Stomach (tissue), 19 donors: ENCODE measurements at places on chromosomes 16 and 17. TPM values are rescaled to one million over a fixed set of nuclear protein-coding genes. Genes with fewer than 3 reads are reported as not detected.
A peak's percentile ranks its signal among the peaks of the same experiment; 100 is the strongest.

DNA sequence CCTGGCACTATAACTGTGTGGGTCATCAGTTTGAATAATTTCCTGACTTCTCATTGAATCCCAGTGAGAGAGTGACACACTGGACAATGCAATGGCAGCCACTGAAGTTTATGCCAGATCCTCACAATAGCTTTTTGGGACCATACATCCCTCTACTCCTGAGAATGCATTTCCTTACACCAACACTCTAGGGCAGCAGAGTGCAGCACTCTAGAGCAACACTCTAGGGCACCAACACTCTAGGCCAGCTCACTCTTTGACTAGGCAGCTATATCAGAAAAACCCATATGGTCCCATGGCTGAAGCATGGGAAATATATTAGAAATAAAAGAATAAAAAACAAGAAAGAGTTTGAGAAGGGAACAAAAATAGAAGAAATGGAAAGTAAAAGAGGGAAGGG lies 309.2 kb downstream of the MAP2K6 start:
- H3K4me3 ChIP-seq = no peak overlapping the region
- H3K27me3 ChIP-seq = no peaks in the 10 kb centered on the region
- no peak overlapping the region for H3K27ac ChIP-seq
- no peak for DNase-seq

DNA sequence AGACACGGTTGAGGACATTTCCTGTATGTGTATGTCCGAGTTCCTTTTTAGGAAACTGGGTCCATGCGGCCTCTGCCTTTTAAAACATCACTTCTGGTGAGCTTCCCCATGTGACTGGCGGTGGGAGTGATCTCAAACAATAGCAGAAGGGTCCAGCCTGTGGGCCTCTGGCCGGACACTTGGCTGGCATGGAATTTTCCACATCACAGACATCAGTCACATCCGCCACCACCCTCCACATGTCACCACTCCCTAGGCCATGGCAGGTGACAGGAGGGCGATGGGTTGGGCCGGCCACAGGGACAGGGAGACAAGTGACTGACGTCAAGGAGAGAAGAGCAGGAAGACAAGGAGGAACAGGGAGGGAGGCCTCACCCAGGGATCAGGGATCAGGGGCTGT lies 83.7 kb downstream of the DNAH17 start:
- no peak for DNase-seq
- no peaks in the 10 kb centered on the region for H3K27me3 ChIP-seq
- H3K36me3 ChIP-seq = no peaks in the 10 kb centered on the region
- H3K4me1 ChIP-seq = no peaks in the 10 kb centered on the region

- H3K36me3 ChIP-seq = no peaks in the 10 kb centered on the region
- peaks cover 6% of the 10 kb centered on the region for H3K4me1 ChIP-seq
- no peak overlapping the region for H3K27ac ChIP-seq
- H3K27me3 ChIP-seq = no peaks in the 10 kb centered on the region
- DNase-seq = no peak
Measured at GRCh38 chr17:78959803-78960202, 19.9 kb downstream of the LGALS3BP start.

Gene CDH3
- total RNA-seq = 4.0 TPM

- no peak overlapping the region for H3K27ac ChIP-seq
- no peak overlapping the region for H3K4me3 ChIP-seq
- DNase-seq = no peak
- H3K4me1 ChIP-seq = no peaks in the 10 kb centered on the region
- H3K36me3 ChIP-seq = no peaks in the 10 kb centered on the region
Measured at GRCh38 chr17:2837147-2837561, 40.9 kb downstream of the RAP1GAP2 start.

Gene CCDC57
- total RNA-seq = 43.9 TPM

GRCh38 chr17:28926366-28926765 lies 23.5 kb upstream of the DHRS13 start:
- H3K27ac ChIP-seq = peak overlapping the region; percentile 7
- no peak overlapping the region for H3K4me3 ChIP-seq
- H3K36me3 ChIP-seq = peaks cover 68% of the 10 kb centered on the region
- no peaks in the 10 kb centered on the region for H3K27me3 ChIP-seq
- no peak for DNase-seq

Gene SLC25A19
- 5.1 TPM for total RNA-seq

DNA sequence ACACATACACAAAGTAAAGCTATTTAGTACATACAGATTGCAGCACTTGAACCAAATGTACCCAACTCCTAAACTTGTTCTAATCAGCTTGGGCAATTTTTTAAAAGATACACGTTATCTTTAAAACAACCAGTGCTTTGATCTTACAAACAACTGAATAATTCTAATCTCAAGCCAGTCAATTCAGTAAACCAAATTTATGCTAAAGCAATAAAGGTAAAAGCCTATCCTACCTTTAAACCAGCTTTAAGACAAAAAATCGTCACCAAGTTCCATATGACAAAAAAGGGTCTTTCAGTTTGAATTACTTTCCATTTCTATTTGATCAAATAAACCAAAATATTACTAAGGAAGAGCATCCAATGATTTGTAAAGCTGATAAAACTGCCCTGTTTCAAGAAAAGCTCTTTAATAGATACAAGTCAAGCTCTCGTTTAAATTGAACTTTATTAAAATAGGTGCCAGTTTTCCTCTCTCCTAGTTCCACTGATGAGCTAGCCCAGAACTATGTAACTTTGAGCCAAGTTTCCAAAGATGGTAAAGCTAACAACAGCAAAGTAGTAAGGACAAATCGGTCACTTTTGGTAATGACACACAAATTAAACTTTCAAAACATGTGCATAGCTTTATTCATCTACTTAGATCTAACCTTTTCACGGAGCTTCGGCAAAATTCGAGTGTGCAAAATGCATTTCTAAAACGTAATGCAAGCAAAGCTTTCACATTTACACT lies 10.2 kb downstream of the CRYBA1 start:
- H3K27me3 ChIP-seq = no peaks in the 10 kb centered on the region
- no peak for DNase-seq
- H3K27ac ChIP-seq = peak overlapping the region; percentile 63

DNA sequence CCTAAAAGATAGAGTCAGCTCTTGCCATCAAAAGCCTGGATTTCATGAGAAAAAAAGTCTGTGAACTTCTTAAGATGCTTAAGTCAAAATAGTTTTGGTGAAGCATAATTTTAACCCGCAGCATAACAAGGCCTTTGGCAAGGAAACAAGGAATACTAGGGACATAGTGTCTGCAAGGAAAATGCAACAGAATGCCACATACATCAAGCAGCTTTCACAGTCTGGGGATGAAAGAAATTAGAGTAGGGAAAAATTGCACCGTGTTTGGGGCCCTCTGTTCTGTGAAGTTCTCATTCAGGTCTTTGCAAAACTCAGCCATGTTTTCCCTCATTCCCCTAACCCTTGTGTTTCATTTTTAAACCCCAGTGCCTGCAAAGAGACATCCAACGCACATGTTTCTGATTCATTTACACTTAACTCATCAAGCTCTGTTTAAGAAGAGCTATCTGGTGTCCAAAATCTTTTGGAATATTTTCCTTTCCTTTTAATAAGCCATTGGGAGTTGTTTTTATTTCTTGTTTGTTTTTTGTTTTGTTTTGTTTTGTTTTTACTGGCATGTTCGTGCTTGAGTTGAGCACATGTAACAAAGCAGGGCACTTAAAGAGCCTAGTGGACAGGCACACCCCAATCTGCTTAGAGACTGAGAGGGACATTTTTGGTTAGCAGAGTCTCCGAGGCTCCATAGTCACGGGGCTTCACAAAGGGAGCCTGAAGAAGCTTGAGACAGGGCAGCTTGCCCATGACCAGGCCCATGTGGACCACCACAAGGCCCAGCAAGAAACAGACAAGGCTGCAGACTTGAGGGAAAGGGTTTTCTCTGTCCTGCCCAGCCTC lies 116.5 kb downstream of the ANKFN1 start:
- no peaks in the 10 kb centered on the region for H3K36me3 ChIP-seq
- H3K4me3 ChIP-seq = no peak overlapping the region
- no peak for DNase-seq
- no peak overlapping the region for H3K27ac ChIP-seq
- no peaks in the 10 kb centered on the region for H3K27me3 ChIP-seq
- H3K4me1 ChIP-seq = no peaks in the 10 kb centered on the region

GRCh38 chr16:88340755-88341150 lies 42.0 kb upstream of the ZNF469 start:
- no peak overlapping the region for H3K4me3 ChIP-seq
- no peaks in the 10 kb centered on the region for H3K36me3 ChIP-seq
- H3K4me1 ChIP-seq = no peaks in the 10 kb centered on the region
- H3K27me3 ChIP-seq = no peaks in the 10 kb centered on the region
- DNase-seq = no peak
- no peak overlapping the region for H3K27ac ChIP-seq

DNA sequence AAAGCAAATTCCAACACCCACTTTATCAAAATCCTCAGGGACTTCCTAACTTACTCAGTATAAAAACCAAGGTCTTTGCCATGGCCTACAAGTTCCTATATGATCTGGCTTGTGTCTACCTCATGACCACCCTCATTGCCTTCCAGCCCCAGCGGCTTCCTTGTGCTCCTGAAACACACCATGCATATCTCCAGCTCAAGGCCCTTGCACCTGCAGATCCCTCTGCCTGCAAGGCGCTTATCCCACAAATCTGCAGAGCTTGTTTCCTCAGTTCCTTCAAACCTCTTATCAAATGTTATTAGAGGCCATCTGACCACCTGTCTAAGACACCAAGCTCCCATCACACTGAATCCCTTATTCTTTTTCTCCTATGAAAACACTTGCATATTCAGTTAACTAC lies 2.6 kb downstream of the BBS2 start:
- no peaks in the 10 kb centered on the region for H3K27me3 ChIP-seq
- H3K27ac ChIP-seq = no peak overlapping the region
- no peak overlapping the region for H3K4me3 ChIP-seq
- H3K4me1 ChIP-seq = peaks cover 54% of the 10 kb centered on the region

DNA sequence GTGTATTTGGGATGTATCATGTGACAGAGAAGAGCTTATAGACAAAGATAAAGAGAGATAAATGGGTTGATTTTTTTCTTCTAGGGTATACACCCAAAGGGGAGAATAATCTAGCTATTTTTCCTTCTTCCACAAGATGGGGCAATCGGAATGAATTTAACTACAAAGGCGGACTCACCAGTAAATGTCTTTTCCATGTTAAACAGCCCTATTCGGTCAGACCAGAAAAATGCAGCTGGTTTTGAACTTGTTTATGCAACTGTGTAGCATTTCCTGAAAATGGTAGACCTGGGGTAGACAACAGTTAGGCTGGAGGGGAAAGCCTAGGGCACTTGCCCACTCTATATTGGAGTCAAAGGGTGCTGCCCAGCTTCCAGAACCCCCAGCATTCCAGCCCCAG lies 477.1 kb downstream of the TOX3 start:
- no peaks in the 10 kb centered on the region for H3K4me1 ChIP-seq
- H3K4me3 ChIP-seq = no peak overlapping the region
- no peaks in the 10 kb centered on the region for H3K36me3 ChIP-seq

- DNase-seq = no peak
- no peak overlapping the region for H3K27ac ChIP-seq
- H3K36me3 ChIP-seq = no peaks in the 10 kb centered on the region
- no peaks in the 10 kb centered on the region for H3K4me1 ChIP-seq
Measured at GRCh38 chr17:17508646-17509591, 12.7 kb upstream of the RASD1 start.

DNA sequence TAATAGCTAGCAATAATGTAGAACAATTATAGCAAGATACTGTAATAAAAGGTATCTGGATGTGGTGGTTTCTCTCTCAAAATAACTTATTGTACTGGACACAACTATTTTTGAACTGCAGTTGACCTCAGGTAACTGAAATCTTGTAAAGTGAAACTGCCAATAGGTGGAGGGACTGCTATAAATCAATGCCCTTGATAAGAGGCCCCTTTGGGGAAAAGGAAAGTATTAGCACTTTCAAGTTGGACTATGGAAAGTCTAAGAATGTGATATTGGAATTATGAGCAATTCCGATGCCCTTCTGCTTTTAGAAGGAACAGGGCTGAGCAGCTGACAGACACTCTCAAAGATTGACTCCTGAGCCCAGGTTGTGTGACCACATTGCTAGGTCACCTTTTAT lies 44.5 kb upstream of the ARHGAP44 start:
- H3K27ac ChIP-seq = no peak overlapping the region
- no peak overlapping the region for H3K4me3 ChIP-seq
- no peaks in the 10 kb centered on the region for H3K36me3 ChIP-seq
- H3K4me1 ChIP-seq = peaks cover 45% of the 10 kb centered on the region
- DNase-seq = no peak

DNA sequence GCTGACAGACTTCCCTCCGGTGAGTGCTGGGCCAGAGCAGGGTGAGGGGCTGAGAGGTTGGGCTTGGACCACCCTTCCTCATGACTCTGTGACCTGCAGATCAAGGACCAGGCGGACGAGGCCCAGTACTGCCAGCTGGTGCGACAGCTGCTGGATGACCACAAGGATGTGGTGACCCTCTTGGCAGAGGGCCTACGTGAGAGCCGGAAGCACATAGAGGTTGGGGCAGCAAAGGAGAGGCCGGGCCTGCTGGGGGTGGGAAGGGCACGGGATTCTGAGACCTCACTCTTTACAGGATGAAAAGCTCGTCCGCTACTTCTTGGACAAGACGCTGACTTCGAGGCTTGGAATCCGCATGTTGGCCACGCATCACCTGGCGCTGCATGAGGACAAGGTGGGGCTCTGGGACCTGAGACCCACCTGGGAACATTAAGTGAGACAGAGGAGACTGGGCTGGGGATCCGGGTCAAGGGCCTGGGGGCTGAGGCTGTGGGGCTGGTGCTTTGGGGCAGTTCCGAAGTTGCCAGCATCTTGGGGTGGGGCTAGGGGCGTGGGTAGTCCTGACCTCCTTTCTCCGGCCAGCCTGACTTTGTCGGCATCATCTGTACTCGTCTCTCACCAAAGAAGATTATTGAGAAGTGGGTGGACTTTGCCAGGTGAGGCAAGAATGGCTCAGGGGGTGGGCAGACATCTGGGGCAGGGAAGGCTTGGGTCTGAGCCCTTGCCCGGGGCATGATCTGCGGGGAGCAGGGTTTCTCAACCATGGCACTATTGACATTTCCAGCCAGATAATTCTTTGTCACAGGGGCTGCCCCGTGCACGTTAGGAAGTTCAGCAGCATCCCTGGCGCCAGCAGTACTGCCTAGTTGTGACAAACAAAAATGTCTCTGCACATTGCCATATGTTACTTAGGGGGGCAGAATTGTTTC lies 2.2 kb downstream of the BCKDK start:
- peaks cover 46% of the 10 kb centered on the region for H3K4me1 ChIP-seq
- no peaks in the 10 kb centered on the region for H3K27me3 ChIP-seq
- H3K4me3 ChIP-seq = no peak overlapping the region
- H3K36me3 ChIP-seq = peaks cover 41% of the 10 kb centered on the region

- no peak overlapping the region for H3K27ac ChIP-seq
- H3K27me3 ChIP-seq = no peaks in the 10 kb centered on the region
- no peak for DNase-seq
- no peaks in the 10 kb centered on the region for H3K4me1 ChIP-seq
- H3K4me3 ChIP-seq = no peak overlapping the region
Measured at GRCh38 chr17:62732125-62732524, 76.0 kb downstream of the MARCHF10 start.

GRCh38 chr17:18966831-18967624 lies 15.1 kb downstream of the SLC5A10 start:
- H3K4me1 ChIP-seq = peaks cover 39% of the 10 kb centered on the region
- no peak overlapping the region for H3K27ac ChIP-seq
- DNase-seq = peak; percentile 55

- H3K4me3 ChIP-seq = no peak overlapping the region
- DNase-seq = no peak
- no peaks in the 10 kb centered on the region for H3K36me3 ChIP-seq
- no peaks in the 10 kb centered on the region for H3K27me3 ChIP-seq
- peaks cover 18% of the 10 kb centered on the region for H3K4me1 ChIP-seq
- no peak overlapping the region for H3K27ac ChIP-seq
Measured at GRCh38 chr17:32136856-32137255, 5.4 kb upstream of the RHOT1 start.

Gene ZNF771
- total RNA-seq = 6.7 TPM
